Fibroblast of villous mesenchyme (primary cell): ENCODE measurements at places on chromosomes 7 and 10. TPM values are rescaled to one million over a fixed set of nuclear protein-coding genes. Genes with fewer than 3 reads are reported as not detected.

- DNase-seq = no peak
Measured at GRCh38 chr7:51233374-51233773, 83.2 kb downstream of the COBL start.

DNA sequence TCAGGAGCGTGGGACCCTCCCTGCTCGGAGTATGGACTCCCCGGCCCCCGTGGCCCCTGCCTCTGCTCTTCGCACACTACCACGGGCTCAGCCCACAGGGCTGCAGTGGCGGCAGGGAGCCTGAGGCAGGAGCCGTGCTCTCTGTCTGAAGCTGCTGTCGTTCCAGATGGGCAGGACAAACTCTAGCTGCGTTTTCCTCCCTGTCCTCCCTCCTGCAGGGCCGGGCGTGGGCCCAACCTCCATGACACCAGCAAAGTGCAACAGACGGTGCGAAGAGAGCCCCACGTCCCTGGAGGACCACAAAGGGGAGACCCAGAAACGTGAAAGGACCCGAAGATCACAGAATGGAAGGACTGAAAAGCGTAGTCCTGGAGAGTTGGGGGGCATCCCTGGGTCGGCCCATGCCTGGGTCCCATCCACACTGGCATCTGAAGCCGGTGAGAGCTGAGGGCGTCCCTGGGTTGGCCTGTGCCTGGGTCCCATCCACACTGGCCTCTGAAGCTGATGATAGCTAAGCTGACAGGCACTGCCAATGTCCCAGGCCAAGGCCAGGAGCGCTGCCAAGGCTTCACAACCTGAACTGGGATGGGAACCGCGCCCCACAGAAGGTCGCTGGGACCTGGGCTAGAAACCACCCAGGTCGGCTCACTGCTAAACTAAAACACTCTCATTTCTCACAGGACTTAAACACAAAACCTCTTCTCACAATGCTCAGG, 267.0 kb downstream of the MAD1L1 start:
- DNase-seq = no peak

The NME8 gene
- not detected in 2 replicates for total RNA-seq

The AQP1 gene
- total RNA-seq = 11.9 and 25.0 TPM in 2 replicates
